NCI-H510A (cell line): ENCODE measurements at places on chromosomes 12 and 14.

DNA sequence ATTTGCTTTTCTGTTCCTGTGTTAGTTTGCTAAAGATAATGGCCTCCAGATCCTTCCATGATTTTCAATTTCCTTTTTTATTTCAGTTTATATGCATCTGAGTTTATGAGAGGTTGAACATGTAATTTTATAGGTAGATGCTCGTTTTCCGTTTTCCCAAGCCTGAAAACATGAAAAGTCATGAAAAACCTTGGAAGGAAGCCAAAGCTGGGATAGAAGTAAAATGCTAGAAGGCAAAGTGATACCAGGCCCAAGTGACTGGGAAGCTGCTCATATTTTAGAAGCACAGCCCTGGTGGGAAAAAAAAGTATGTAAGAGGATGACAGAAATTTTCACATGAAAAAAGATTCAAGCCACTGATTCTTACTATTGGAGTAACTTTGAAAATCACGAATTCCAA is 290.8 kb downstream of the PRKD1 start:
- no peak for DNase-seq

GRCh38 chr14:72738161-72738611 is 155.7 kb downstream of the DPF3 start:
- DNase-seq: no peak

DNA sequence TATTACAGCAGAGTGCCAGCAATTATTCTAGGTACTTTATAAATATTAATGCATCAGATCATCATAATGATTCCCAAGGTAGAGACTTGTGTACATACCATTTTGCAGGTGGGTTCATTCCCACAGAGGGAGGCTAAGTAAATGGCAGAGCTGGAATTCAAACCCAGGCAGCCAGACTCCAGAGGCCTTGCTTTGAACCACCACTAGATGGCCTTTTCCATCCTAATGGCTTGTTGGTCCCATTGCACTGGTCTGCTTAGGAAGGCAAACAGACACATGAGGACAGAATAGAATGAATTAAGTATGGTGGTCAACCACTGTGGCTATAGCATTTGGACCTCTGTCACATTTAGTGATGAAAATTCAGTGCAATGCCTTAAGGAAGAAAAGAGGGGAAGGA is 158.7 kb downstream of the METTL25 start:
- no peak for DNase-seq

DNA sequence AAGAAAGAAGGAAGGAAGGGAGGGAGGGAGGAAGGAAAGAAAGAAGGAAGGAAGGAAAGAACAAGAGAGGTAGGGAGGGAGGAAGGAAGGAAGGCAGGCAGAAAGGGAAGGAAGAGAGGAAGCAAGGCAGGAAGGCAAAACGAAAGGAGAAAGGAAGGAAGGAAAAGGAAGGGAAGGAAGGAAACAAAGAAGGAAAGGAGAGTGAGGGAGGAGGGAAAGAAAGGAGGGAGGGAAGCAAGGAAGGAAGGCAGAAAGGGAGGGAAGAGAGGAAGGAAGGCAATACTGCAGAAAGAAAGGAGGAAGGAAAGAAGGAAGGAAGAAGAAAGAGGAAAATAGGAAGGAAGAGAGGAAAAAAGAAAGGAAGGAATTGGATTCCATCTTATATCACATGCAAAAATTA is 1303.1 kb upstream of the TMEM132C start:
- no peak for DNase-seq

DNA sequence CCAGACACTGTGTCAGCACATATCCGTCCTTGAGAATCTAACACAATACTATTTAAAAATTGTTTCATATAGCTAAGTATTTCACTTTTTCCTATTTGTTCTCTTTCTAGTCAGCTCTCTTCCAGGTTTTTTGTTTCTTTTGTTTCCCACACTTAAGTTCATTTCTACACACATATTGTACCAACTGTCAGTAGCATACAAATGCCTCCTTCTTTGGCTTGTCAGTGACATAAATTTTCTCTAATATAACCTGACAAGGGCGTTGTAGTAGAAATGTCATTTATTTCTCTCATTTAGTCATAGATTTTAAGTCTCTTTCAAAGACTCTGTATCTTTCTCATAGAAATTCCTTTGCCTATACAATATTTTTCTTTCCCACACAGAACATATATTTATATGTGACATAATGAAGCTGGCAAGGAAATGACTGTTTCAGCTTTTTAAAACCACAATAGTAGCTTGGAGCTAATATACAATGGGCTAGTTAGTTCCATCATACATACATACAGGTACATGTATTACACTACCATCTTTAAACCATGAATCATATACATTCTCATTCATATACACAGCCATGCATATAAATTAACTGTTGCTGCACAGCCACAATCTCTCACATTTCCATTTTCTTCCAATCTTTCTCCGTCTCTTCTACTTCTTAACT is 42.3 kb upstream of the EPS8 start:
- DNase-seq: no peak

- no peak for DNase-seq
Observed at GRCh38 chr12:19482036-19482435, 42.7 kb downstream of the AEBP2 start.

GRCh38 chr12:104218935-104219334 is 3.4 kb downstream of the TXNRD1 start:
- no peak for DNase-seq
